Heart right ventricle (tissue), 16 donors: ENCODE measurements at places on chromosomes 11 and 22. TPM values are rescaled to one million over a fixed set of nuclear protein-coding genes. Genes with fewer than 3 reads are reported as not detected.
A peak's percentile ranks its signal among the peaks of the same experiment; 100 is the strongest.

DNA sequence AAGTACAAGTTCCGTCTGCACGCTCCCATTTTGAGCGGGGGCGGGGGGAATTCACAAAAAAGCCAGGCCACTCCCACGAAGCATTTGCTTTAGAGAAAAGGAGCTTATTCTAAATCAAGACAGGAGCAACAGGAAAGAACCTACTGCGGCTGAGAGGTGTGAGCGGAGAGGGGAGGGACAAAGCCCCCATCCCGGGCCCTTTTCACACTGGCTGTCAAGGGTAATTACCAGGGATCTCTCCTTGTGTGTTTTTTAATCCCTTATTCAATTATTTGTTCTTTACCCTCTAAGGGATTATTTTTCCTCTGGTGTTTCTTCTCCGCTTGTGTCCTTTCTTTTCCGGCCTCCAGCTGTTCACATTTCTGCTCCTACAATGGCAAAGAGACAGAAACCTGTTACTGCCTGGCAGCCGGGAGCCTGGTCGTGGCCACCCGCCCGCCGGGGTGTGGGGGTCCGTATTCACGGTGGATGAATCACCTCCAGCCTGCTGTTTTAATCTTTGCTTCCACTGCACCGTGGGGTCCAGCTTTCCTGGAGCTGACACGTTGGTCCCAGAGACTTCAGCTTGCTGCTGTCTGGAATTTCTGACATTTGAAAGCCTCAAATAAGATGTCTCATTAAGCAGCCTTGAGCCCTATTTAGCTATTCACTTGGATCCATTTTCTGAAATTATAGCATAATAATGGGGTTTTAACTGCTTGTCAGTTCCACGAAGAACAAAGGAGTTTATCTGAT is 61.4 kb upstream of the FADD start:
- no peak for DNase-seq

DNA sequence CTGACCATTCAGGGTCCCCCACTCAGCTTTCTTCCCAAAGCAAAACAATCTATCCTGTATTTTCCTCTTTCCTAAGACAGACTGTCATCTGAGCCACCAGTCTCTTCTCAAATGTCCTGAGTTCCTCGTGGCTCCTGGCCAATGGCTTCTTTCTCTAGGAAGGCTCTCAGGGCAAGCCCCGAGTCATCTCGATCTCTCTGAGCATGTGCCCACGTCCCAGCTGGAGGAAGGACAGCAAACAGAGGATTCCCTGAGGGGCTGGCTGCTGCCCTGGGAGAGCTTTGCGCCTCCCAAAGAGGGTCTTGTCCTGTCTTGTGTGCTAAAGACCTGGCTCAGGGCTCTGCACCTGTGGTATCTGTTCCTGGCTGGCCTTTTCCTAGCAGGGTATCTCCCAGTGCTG is 8.3 kb downstream of the SLC37A2 start:
- DNase-seq, result no peak

The TSSK2 gene
- polyA plus RNA-seq, result 0.37 TPM

DNA sequence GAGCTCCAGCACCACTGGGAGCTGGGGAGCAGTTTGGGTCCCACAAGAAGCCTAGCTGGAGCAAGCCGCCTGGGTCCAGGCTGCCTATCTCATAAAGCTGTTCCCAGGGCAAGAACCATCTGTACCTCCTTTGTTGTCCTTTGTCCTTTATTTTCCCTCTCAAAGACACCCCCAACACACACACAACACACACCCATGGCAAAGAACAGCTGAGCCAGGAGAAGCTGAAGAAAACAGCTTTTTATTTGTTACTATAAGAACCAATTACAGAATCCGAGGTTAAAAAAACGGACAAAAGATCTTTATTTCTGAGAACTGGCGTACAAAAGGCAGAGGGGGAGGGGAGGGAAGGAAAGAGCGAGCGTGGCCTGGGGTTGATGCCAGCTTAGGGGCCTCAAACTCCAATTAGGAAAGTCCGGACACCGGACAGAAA is 1.7 kb upstream of the TUT1 start:
- no peak for DNase-seq

DNA sequence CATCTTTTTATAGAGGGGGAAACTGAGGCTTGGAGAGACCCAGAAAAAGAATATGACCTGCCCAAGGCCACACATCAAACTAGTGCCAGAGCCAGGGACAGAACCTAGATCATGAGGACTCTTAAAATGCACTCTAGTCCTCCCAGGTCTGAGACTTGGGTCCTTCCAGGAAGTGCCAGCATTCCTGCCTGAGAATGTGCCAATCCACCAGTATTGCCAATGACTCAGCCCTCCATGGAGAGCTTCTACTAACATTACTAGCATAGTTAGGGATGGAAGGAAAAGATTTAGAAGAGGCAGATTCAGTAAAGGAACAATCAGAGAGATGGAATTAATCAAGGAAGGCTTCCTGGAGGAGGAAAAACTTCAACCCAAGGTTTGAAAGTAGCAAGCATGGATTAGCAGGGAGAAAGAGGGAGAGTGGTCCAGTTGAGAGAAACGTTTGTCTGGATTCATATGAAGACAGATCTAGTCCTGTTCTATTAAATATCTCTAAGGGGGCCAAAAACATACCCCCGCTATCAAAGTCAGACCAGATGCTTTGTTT is 20.1 kb upstream of the SMIM35 start:
- no peak for DNase-seq

DNA sequence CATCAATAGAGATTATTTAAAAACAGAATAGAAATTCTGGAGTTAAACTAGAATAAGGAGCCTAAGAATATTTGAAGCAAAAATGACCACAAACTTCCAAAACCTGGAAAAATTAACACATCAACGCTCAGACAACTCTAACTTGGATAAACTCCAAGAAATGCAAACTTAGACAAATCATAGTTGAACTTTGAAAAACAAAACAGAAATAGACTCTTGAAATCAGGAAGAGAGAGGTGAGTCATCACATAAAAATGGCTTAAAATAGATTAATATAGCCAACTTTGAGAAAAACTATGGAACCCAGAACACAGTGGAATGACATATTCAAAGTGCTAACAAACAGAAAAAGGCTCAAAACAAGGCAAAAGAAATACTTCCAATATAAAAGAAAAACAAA is 974.2 kb downstream of the JRKL start:
- DNase-seq, result no peak

The KRTAP5-10 gene
- not detected for polyA plus RNA-seq

The APOBEC3F gene
- polyA plus RNA-seq, result 1.3 TPM

GRCh38 chr11:94885133-94885532 is 88.2 kb downstream of the CWC15 start:
- DNase-seq, result no peak

The LDLRAD3 gene
- 1.3 TPM for polyA plus RNA-seq

DNA sequence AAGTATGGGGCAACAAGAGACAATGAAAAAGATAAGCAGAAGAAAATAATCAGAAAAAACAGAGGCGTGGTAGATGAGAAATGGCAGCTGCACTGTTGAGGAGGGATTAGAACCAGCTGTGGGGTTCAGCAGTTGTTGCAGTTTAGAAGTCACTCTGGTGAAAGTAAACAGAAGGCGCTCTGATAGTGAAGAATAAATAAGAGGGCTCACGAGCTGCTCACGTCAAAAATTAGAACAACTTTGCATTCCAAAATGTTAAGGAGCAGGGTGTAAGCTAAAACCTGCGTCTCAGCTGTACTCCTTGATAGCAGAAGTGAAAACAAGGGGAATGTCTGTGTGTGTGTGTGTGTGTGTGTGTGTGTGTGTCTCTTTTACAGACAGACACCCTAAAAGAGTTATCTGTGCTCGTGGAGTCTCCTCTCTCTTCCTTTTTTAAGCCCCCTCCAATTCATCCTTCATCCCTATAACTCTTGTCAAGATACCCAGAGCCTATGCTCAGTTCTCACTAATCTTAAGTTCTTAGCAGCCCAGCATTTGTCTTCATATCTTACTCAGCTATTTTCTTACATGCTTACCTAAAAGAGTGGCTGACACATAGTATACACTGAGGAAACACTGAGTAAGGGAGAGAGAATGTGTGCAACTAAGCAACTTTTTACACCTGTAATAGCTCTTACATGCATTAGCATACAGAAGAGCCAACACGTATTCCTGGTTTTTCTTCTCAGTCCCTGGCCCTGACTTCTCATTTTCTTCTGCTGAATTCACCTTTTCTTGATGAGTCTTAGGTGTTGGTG is 8.9 kb downstream of the TTC17 start:
- no peak for DNase-seq

DNA sequence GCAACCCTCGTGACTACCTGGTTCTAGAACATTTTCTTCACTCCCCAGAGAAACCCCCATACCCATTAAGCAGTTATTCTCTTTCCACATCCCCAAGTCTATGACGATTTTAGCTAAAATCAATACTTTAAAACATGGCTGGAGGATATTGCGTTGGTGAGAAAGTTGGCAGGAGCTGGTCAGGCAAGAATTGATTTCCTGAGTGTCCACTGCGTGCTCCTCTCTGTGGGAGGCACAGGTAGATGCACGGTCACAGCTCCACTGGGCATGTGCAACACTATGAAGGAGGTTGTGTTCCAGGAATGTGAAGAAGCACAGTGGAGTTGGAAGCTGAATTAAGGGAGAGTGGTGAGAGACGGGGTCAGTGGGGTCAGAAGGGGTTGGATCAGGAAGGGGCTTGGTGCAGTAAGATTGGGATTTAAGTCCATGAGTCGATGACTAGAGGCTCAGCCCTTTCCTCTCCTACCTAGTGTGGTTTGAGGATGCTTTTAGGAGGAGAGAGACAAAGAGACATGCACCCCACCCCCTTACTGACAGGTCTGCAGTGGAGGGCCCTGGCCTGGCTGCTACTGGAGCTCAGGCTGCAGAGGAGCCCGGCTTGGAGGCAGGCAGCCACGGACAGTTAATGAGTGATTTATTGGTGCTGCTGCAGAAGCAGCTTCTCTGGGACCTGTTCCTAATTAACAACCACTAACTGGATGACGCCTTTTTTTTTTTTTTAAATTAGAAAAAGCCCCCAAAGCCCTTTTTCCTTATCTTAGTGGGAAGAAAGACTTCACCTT is 395.6 kb downstream of the TENM4 start:
- no peak for DNase-seq

The TEX12 gene
- polyA plus RNA-seq, result not detected

DNA sequence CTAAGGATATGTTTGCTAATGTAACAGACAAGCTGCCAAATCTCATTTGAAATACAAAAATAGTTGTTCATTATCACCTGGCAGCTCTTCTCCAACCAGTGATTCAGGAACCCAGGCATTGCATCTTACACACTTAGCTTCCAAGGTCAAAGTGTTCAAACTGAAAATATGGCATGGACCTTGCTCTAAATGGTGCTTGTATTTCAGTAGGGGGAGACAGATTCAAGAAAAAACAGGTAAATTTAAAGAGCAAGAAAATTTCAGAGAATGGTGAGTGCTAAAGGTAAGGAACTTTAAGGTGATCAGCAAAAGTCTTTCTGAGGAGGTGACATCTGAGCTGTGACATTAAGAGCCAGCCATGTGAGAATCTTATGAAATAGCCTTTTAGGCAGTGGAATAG is 82.8 kb upstream of the E2F8 start:
- no peak for DNase-seq

The TOLLIP gene
- polyA plus RNA-seq, result 32.5 TPM

The EMID1 gene
- 0.23 TPM for polyA plus RNA-seq

GRCh38 chr22:23218867-23219251 is 38.5 kb downstream of the BCR start:
- DNase-seq, result no peak

The SOX6 gene
- polyA plus RNA-seq, result 0.80 TPM

GRCh38 chr22:40401532-40401931 is 31.1 kb downstream of the SGSM3 start:
- no peak for DNase-seq

DNA sequence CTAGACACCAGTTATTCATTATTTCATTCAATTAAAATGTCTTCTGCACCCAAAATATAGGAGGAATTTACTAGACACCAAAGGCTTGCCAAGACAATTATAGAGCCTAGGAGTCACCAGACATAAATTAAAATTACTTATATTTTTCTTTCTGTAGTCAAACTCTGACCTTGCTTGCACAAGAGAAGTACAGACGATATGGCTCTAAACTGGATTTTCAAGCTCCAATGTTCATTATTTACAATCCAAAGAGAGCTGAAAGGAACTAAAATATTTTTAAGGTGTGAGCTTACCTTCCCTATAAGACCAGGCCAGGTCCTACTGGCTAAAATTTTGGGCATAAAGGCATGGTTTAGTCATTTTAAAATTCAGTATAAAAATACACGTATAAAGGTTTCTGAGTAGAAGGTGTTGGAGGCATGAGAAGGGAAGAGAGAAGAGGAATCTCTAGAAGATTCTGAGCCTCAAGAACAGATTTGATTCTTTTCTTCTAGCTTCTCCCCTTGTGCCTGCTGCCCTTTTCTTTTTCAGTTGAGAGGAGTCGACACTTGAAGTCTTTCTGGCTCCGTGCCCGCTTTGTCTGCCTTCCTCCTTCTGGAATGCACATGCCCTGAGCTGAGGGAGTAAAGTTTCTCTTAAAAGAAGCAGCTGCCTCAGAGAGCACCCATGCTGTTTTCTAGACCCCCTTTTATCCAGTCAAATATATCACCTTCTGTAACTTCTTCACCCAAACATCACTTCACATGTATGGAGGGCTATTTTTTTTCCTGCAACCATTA is 13.5 kb downstream of the C11orf97 start:
- peak; percentile 48 for DNase-seq

DNA sequence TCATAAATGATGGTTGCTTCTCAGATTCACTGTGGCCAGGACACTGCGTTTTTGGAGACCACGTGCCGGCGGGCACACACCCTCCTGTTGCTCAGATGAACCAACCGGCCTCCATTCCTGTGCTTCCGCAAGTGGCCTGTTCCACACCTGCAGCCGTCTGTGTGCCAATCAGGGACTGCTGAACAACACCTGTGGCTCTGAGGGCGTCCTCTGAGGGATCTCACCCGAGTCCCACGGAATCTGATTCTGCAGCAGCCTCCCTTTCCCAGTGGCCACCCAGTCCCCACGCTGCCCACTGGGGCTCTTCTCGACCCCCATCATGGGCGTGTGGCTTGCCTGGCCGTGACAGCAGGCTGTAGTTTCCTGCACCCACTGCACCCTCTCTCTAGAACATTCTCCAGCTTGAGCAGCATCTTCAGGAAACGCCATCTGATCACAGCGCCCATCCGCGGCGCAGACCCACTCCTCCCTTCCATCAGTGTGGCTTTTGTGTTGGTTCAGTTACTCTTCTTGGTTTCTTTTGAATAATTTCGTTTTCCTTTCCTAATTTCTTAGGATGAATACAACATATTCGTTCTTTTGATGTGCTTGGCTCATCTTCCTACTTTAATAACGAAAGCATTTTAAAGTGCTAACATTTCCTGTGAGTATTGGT is 100.3 kb upstream of the SLC22A12 start:
- no peak for DNase-seq

DNA sequence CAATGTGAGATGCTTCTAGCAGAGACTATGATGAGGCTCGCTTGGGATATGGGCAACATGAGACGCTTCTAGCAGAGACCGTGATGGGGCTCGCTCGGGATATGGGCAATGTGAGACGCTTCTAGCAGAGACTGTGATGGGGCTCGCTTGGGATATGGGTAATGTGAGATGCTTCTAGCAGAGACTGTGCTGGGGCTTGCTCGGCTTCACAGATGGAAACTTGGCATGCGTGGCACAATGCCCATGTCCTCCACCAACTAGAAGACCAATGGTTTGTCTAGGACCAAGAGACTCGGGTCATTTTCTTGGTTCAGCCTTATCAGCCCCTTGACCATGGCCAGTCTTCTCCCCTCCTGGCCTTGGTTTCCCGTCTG is 7.1 kb downstream of the MYEOV start:
- no peak for DNase-seq
